ENCODE measurements at places on chromosomes 2 and 18.

DNA sequence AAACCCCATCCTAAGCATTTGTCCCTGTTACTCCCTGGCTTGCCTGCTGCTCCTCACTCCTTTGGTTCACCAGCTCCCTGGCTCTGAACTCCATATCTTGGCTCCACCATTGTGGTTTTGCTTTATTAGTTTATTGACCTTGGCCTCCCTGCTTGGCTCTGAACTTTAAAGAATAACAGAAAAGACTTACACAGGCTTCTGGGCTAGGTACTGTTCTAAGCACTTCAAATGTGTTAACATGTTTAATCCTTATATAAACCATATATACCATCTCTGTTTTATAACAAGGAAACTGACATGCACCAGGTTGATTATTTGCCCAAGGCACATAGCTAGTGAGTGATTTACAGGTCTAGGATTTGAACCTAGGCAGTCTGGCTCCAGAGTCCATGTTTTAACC, 149.7 kb upstream of the CAPN13 start:
- no peak for DNase-seq

DNA sequence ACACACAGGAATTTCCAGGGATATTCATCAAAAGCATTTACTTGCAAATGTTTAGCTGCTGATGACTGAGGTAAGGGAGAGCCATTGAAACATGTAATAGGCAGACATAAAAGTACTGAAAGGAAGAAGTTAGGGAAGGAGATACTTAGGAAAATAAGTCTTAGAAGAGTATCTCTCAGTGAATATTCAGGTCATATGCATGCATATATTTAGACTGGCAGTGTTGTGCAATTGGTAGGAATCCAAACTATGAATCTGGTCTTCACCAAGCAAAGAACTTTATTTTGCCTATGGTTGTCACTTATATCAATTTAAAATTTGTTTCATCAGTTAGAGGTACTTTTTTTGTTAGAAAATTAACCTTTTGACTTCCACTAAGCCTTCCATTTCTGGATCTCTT, 1490.7 kb downstream of the SUCLG1 start:
- no peak for DNase-seq

DNA sequence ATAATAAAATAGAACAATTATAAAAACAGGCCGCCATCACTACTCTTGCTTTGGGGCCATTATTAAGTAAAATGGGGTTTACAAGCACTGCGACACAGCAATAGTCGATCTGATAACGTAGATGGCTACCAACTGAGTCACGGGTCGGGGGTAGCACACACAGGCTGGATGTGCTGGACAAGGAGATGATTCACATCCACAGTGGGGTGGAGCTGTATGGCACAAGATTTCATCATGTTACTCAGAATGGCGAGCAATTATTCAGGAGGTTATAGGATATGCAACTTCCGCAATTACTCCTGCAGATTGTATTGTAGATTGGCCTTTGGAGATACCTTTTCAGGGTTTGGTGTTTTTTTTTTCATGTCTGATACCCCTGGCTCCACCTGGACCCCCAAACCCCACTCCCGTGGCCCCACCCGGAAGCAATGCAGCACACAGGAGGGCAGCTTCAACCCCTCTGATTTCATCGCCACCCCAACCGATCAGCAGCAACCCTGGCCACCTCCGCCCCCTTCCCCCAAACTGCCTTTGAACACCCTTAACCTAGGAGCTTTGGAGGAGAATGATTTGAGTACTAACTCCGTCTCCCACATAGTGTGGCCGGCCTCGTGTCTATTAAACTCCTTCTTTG, 21.4 kb upstream of the MLPH start:
- DNase-seq, result no peak

DNA sequence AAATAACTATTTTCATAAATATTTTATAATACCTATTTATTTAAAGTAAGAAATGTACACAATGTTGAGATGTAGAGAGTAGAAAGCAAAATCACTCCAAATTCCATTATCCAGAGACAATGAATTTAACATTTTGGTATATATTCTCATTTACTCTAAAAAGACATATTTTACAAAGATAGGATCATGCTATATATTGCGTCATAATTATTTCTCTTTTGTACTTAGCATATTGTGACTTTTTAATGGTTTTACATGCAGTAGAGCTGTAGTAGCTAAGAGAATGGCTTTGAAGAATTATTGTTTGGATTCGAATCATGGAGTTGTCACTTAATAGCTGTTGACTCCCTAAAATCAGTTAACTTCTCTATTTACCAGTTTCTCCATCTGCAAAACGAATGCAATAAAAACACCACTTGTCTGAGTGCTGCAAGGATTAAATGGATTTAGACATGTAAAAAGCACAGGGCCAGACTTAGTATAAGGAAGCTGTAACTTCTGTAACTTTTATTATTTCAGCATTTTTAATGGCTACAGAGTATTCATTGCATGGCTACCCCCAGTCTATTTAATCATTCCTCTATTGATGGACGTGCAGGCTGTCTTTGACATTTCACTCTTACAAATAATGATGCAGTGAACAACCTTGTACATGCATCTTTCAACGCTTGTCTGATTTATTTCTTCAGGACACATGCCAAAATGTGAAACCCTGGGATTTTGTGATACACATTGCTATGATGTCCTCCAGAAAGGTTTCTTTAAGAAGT, 33.2 kb downstream of the KCNS3 start:
- no peak for DNase-seq

DNA sequence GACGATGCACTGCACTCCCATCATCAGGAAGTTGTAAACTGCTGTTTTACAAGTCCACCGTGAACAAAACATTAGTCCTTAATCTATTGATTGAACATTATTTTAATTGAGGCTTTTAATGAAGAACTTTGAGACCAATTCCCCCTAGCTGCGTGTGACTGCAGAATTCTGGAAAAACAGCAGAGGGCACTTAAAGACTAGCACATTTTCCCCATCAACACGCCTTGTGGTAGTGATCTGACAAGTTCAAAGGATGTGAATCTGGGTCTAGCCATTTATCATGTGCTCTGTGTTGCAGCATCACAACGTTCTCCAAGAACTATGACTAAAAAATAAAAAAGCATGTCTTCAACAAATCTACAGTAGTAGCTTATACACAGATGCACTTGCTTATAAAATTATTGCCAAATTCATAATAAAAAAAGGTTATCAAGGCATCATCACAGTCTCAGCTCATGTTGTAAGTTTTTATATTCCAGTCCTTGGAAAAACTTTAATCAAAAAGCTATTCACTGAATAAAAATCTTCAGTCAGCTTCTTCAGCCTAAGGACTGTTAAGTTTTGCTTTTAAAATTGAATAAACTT, 35.8 kb downstream of the SKOR2 start:
- no peak for DNase-seq

DNA sequence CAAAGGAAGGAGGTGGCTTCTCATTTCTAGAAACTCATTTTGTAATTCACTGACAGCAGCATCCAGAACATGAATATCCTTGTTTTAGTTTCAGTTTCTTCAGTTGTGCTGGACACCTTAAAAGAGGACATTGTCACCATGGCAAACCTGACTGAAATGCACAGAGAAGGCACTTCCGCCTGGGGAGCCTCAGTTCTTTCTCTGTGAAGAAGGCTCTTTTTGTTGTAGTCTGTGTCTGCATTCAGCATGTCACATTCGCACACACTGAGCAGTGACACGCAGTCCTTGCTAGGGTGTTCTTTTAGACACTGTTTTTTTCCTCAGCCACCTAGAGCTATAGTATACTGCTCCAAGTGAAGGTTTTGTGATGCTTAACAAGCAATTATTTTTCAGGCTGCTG, 9.5 kb upstream of the RPRM start:
- DNase-seq, result no peak

GRCh38 chr2:115285416-115285815, 843.0 kb downstream of the DPP10 start:
- no peak for DNase-seq

DNA sequence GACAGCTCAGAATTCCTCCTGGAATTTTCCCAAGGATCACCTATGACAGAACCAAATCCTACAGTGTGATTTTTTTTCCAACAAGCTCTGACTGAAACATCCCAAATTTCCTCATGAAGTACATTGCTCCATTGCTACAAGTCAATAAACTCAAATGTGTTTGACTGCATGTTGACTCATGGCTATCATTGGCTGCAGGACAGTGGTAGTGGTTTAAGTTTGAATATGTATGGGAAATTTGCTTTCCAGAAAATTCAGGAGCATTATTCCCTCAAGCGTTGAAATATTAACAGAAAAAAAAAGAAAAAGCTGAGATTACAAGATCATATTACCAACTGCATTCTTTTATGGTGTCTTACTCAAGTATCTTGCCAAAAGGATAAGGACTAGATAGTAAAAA, 402.8 kb upstream of the DSEL start:
- DNase-seq, result no peak

GRCh38 chr2:37642907-37643729, 28.3 kb downstream of the CDC42EP3 start:
- no peak for DNase-seq

DNA sequence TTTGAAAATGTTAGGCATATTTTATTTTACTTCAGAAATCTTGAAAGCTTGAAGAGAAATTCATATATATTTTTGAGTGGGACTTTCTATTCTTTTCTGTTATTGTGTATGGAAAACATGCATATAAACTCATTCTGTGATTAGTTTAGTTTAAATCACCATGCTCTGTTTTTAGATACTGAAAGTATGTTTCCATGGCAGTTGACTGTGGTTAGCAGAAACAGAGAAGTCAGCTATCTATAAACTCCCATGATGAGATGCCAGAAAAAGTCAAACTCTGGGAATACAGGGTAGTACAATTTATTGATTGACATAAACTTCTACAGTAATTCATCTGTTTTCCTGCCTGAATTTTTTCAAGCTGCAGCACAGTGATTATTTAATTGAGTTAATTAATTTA, 905.3 kb upstream of the VRK2 start:
- DNase-seq, result no peak

DNA sequence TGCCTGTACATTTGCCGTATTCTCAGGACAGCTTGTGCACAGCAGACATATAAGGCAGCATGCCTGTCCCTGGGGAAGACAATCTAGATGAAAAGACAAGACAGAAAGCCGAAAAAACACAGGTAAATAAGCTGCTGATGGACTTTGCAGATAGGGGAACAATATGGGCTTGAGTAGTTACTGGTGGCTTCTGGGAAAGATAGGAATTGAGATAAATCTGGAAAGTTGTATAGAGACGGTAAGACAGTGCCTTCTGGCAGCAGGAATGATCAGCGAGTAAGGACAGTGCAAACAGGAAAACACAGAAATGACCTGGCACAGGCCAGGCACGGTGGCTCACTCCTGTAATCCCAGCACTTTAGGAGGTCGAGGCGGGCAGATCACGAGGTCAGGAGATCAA, 70.2 kb downstream of the FAM124B start:
- no peak for DNase-seq

DNA sequence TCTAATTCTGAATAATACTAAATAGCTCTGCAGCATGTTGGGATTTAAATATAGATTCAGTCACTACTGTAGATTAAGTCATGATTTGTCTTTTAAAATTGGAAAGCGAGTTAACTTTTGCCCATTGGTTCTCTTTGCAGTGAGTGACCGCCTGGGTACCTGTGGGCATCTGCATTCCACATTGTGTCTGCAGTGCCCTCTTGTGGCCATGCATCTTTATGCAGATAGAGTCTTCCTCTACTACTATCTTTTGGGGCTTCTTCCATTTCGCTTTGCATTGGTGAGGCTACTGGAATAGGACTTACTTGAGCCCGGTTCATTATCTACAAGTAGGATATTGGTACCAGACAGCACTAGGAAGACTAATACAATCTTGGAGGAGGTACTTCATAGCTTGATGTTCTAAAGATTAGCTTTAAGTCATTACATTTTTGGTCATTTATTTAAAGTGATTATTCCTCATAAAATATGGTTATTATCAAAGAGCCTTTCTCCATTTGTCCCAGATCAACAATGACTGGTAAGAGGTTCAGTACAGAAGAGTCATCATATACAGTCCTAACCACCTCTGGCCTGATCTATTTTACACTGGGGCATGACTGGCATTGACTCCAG, 203.0 kb downstream of the SOCS6 start:
- no peak for DNase-seq

DNA sequence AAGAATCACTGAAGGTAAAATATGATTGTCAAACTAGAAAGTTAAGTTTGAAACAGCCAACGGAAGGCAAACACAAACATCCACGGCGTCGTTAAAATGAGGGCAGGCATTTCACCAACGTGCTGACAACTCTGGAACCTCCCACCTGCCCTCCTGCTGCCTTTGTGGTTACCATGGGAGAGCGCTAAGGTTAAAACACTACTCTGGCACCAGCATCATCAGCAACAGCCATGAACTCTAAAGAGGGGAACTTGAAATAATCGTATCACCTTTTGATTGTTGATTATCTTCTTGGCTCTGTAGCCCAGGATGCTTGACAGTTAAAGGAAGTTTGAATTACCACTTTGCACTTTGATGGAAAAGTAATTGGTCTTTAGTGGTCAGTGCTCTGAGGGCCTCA, 34.7 kb downstream of the CYB5A start:
- DNase-seq, result no peak

DNA sequence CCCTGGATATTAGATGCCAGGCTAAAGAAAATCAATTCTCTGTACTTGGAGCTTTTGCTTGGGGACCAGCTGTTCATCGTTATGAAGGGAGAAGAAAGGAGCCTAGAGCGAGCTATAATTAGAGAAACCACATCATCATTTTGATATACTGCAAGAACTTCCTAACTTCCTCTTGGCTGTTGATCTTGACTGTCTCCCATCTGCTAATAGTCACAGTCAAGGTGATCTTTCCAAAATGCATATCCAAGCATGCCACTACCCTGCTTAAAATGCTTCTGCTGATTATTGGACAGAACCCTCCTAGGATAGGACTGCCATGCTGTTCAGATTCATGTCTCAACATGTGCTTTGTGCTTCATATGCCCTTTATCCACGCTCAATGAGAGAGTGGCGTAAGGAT, 54.8 kb downstream of the RAPGEF4 start:
- DNase-seq, result no peak

- no peak for DNase-seq
Measured at GRCh38 chr2:44956843-44957242, 15.3 kb downstream of the SIX3 start.

- DNase-seq, result no peak
Measured at GRCh38 chr2:150207979-150208378, 279.5 kb downstream of the RND3 start.

GRCh38 chr2:239725551-239725890, 299.6 kb downstream of the NDUFA10 start:
- DNase-seq, result no peak

DNA sequence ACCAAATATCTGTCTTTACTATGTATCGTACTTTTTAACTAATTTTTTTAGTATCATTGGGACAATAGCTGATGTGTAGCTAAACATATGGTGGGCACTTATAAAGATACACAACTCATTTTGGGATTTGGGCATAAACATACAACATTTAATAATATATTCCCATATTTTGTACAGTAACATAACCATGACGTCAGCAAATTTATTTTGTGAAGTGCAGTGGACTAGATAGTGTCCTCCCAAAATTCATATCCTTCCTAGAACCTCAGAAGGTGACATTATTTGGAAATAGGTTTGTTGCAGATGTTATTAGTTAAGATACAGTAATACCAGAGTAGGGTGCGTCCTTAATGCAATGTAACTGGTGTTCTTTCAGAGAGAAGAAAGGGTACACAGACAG, 356.7 kb downstream of the CDH7 start:
- DNase-seq, result no peak

Measured in activated CD8-positive, alpha-beta memory T cell treated with anti-CD3 and anti-CD28 coated beads for 1 hour (primary cell).